Stimulated activated CD4-positive, alpha-beta T cell treated with anti-CD3 and anti-CD28 coated beads, Interleukin-15, amount 100 ng/mL, for 1 hour (primary cell): ENCODE measurements at places on chromosomes 3 and 15.
A peak's percentile ranks its signal among the peaks of the same experiment; 100 is the strongest.

DNA sequence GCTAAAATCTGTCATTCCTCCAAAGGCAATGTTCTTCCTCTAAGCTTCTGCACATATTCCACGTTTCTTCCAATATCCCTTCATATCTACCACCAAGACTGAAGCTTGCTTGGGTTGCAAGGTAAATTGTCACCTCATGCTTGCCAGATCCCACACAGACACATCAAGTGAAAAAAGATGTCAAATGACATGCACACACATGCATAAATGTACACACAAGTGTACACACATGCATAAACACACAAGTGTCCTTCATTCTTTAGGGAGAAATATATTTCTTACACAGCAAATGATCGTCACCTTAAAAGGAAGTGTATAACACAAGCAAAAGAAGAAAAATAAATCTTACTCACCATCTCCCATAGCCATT lies 59.4 kb downstream of the CLASP2 start:
- DNase-seq, result no peak

DNA sequence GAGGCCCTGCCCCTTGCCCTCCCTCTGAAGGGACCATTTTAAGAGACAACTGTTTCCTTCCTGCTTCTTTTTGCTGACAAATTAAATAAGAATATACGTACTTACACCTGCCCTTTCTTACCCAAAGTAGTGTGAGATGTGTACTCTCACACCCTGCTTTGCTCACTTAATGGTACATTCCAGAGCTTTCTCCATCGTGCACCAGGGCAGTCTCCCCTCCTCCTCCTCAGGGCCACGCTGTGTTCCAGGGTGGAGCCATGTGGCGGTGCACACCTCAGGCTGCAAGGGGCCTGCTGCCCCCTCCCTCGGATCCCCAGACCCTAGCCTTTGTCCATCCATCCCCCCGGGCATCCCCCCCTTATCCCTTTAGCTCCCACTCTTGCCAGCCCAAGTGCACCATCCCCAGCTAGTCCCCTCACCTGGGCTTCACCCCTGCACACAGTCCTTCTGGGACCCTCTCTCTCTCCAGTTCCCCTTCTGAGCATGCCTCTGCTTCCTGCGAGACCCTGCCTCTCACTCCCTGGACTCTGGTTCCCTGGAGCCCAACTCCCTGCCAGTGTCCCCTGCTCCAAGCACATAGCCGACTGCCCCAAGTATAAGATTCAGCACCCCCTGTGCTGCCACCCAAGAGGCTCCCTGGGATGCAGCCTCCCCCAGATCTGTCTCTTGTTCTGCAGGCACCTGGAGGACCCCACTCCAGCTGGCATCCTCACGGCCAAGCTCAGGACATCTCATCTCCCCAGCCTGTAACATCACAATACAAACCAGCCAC lies 89.5 kb upstream of the IQSEC1 start:
- DNase-seq, result no peak

GRCh38 chr3:56929809-56930615 lies 128.3 kb upstream of the ARHGEF3 start:
- no peak for DNase-seq

GRCh38 chr15:56353119-56353518 lies 12.1 kb upstream of the TEX9 start:
- no peak for DNase-seq

- no peak for DNase-seq
Measured at GRCh38 chr15:50652671-50653070, 33.9 kb downstream of the TRPM7 start.

GRCh38 chr3:169665264-169666075 lies 2.0 kb upstream of the MECOM start:
- DNase-seq, result no peak

DNA sequence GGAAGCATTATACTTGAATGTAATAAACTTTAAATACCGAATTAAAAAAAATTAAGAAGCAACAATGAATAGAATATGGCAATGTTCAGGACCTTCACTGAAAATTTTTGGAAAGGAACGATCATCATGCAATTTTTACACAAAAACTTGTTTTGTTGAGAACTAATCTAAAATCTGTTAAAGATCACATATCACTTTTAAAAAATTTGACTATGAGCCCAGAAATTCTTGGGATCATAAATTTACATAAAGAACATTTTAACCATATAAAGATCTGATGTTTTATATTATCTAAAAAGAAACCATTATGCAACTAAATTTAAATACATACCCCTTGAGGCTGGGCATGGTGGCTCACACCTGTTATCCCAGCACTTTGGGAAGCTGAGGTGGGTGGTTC lies 76.2 kb upstream of the MELTF start:
- no peak for DNase-seq

- peak; percentile 42 for DNase-seq
Measured at GRCh38 chr15:55267401-55268175, 22.0 kb downstream of the RAB27A start.

- no peak for DNase-seq
Measured at GRCh38 chr3:172364374-172365027, 83.8 kb downstream of the GHSR start.

GRCh38 chr3:9785602-9786001 lies 6.7 kb downstream of the TADA3 start:
- no peak for DNase-seq

DNA sequence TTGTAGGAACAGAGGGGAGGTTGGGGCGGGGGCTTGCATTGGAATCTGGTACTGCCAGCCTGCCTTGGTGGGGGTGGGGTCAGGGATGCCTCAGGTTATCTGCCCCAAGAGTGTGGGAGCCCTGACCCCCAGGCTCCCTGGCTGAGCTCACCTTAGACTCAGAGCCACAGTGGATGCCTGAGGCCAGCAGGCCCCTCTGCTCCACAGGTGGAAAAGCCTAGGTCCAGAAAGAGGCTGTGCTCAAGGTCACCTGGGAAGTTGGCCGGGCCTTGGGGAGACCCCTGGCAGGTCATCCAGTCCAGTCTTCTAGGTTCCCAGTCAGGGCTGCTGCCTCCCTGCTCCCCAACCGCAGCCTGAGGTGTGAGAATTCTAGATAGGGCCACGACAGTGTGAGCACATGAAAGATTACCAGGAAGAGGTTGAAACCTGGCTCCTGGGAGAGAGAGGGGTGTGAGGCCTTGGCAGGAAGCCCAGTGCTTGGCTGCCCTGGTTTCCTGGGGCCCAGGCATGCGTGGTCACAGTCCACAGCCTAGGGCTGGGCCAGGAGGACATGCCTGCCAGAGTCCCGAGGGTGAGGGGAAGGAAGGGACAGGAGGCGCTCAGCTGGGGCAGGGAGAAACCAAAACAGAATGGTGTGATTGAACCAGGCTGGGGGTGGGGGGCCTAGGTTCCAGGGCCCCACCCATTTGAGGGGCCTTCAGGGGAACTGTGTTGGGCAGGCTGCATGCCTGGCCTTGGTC lies 4.9 kb downstream of the HDAC11 start:
- no peak for DNase-seq

DNA sequence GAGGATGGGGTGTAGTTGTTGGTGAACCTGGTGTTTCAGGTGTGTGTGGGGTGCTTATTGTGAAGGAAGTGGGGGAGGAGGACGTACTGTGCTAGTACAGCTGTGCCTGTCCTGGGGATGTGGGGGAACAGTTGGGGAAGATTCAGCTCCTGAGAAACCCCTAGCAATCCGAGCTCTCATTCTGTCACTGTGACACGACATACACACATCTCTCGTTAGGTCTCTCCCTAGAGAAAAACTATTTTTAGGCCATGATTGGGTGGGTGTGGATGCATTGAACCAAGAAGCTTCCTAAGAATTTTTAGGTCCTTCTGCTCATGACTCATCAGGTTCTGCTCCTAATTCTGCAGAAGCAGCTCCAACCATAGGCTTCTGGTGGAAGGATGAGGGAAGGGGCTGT lies 54.3 kb downstream of the SLC30A4 start:
- no peak for DNase-seq

DNA sequence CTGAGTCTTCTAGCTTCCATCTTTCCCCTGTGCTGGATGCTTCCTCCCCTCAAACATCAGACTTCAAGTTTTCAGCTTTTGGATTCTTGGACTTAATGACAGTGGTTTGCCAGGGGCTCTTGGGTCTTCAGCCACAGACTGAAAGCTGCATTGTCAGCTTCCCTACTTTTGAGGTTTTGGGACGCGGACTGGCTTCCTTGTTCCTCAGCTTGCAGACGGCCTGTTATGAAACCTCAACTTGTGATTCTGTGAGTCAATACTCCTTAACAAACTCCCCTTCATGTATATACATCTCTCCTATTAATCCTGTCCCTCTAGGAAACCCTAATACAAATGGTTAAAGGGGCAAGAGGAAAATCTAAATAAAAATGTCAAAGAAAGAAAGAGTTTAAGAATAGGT lies 100.1 kb downstream of the ABI3BP start:
- DNase-seq, result no peak

DNA sequence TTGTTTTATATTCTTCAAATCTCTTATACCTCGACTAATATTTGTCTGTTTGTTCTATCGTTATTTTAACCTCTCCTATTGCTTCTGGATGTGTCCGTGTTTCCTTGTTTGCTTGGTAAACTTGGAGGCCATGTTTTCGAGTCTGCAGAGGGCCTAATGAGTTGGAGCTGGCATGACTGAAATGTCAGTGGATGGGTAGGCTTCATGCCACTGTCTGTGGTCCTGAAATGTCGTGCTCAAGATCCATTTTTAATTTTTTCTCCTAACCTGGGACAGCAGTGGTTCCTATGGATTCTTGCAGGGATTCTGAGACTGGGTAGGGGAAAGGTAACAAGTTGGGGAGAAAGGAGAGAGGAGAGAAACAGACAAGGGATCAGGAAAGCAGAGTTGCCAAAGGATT lies 18.8 kb upstream of the GASK1A start:
- DNase-seq, result no peak

- DNase-seq, result no peak
Measured at GRCh38 chr3:55480911-55481743, 6.0 kb downstream of the WNT5A start.

GRCh38 chr3:183099838-183100204 lies 525 bp upstream of the MCCC1 start:
- DNase-seq, result no peak

DNA sequence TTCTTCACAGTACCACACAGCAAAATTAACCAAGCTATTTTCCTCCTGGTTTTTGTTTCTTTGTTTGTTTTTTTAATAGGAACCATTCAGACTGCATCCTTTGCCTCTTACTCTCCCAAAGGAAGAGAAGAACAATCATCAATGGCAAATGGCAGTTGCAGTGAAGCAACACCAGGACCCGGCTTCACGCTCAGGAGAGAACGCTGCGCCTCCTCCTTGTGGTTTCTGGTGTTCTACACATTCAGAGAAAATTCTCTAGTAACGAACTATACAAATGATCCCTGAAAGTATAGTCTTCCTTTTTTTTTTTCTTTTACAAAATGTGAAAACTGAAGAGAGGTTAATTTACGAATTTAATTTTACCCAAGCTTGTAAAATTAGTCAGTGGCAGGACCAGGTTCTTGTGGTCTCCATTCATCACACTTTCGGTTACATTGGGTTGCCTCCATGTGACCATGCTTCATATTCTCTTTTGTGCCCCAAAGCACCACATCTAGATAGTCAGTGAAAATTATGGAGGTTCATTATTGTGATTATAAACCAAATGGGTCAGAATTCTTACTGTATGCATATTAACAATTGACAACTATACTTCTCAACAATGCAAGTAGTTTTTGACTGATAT lies 10.6 kb upstream of the MINDY2 start:
- DNase-seq, result no peak

DNA sequence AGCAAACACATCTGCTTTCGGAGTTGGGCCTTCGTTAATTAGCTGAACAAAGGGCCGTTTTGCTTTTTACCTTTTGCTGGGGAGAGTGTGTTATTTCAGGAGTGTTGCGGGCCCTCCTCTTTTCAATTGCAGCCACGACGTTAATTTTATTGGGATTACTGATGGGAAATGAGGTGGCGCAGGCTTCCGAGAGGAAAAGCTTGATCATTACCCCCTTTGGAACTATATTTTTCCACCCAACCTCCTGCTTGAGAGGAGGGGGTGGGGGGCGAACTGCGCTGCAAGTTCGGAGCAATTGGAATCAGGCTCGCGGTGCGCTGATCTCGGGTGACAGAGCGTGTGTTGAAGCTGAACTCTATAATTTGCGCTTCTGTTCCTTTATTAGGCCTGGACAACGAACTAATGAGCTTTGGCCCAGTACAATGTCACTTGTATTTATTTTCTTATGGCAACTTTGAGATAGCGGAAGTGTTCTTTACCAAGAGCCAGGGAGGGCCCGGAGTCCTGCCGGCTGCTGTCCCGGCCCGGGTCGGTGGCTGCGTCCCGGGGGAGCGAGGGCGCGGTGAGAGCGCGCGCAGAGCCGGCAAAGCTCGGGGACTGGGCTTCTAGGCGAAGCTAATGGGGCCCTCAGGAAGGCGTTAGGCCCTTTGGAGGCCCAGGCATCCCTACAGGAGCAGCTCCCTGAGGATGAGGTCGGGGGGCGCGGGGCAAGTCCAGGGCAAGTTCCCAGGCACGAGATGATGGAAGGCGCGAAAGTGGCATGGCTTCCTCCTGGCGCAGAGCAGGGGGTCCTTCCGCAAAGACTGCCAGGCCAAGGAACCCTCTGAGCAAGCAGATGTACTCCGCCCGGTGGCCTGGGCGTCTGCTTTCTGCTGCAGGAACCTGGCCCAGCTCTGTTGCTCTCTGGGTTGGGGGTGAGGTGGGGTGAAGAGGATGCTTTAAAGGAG lies 12.9 kb downstream of the NR2F2 start:
- no peak for DNase-seq

DNA sequence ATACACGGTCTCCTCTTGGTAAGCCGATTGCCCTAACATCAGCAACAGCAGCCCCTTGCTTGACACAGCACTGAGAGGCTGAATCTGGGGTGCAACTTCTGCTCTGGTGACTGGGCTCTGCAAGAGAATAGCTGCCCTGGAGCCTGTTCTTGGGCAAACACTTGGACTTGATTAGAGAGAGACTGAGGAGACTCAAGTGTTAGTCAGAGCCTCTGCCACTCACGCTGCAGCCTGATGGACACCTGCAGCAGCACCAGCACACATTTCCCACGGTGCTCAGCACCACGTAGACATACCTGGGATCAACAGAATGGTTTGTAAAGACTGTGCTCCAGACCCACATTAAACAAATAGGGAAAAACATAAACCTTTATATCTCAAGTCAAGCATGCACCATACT lies 35.8 kb upstream of the UMPS start:
- no peak for DNase-seq

- DNase-seq, result no peak
Measured at GRCh38 chr3:187165144-187165543, 25.8 kb upstream of the RPL39L start.

GRCh38 chr3:66483409-66483906 lies 17.4 kb downstream of the LRIG1 start:
- no peak for DNase-seq
